NCI-H1436 treated with DMSO at 0.1 percent for 48 hours (cell line): ENCODE measurements at places on chromosomes 5 and 9.

DNA sequence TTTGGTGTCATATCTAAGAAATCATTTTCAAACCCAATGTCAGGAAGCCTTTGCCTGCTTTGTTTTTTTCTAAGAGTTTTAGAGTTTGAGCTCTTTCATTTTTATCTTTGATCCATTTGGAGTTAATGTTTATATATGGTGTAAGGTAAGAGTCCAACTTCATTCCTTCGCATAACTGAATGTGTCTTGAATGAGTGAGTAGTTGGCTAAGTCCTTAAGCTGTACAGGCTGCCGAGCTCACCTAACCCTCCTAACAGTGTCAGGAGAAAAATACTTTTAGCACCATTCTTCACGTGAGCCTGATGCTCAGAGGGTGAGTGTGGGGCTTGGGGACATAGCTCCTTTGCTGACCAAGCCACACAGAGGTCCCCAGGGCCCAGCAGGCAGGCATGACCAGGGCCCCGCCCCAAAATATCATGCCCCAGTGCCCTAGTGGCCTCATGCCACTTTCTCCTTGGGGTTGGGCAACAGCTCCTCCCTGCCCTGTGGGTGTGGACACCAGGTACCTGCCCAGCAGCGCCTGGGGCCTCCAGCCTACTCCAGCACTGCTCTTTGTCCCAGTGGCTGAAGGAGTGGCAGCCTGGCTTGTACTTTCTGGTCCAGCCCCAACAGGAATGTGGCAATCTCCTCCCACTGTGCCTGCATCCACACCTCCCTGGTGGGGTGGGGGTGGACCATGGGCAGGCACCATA lies 17.2 kb downstream of the PPARGC1B start:
- DNase-seq: no peak

DNA sequence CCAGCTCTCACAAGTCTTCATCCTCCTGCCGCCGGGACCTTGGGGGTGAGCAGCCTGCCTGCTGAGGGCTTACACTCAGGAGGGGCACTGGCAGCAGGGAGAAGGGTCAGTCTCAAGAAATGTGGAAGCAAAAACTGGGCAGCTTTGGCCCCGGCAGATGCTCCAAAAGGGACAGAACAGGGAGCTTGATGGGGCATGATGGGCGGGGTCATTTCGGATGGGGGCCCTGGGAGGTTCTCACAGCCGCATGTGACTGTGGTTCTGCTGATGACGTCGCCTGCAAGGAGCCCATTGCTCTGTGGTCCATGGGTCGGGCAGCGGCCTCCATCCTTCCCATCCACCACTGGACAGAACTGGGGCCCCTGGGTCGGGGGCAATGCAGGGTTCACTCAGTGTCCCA lies 76.6 kb downstream of the OLFM1 start:
- DNase-seq: no peak

GRCh38 chr9:75666856-75667554 lies 223.5 kb upstream of the PCSK5 start:
- DNase-seq: no peak

DNA sequence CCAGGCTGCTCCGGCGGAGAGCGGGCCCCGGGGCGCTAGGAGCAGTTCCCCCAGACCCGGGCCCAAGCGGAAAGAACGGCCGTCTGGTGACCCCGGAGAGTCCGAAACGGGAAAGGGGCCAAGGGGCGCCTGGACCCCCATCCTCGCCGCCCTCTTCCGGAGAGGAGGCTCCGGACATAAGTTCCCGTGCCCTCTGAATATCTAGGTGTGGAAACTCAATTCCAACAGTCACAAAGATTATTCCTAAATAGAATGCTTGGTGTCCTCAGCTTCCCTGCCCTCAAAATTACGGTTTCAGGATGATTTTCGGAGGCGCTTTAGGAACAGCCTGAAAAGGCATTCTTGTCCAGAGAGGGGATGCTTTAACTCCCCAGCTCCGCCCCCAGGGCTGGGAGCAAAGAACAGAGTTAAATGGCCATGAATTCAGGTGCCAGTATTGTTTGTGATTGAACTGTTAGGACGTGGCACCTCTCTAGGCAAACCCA lies 681 bp upstream of the LHFPL2 start:
- no peak for DNase-seq

- no peak for DNase-seq
These were observed 8.4 kb upstream of the RGS3 start for GRCh38 chr9:113454914-113455761.

DNA sequence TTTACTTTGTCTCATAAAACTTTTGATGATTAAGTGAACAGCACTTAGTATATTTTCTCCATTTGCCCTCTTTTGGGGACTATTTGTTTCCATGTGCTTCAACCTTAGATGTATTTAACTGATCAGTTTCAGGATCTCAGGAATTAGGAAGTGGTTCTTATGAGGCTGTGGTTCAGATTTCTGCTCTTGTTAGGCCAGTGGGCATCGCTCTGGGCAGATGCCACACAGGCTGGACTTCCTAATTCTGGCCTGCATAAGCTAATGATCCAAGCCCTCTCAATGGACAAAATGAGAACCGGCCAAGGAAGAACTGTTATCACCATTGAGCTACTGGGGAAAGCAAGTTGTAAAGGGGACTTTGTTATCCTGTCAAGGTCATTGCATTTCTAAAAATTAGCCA lies 6.9 kb downstream of the ARHGAP26 start:
- DNase-seq: no peak

- no peak for DNase-seq
These were observed 27.5 kb downstream of the ERP44 start for GRCh38 chr9:100071271-100071670.

- DNase-seq: no peak
These were observed 88.8 kb downstream of the NSUN2 start for GRCh38 chr5:6543830-6544560.

- no peak for DNase-seq
These were observed 342.8 kb downstream of the EBF1 start for GRCh38 chr5:158756871-158757270.

DNA sequence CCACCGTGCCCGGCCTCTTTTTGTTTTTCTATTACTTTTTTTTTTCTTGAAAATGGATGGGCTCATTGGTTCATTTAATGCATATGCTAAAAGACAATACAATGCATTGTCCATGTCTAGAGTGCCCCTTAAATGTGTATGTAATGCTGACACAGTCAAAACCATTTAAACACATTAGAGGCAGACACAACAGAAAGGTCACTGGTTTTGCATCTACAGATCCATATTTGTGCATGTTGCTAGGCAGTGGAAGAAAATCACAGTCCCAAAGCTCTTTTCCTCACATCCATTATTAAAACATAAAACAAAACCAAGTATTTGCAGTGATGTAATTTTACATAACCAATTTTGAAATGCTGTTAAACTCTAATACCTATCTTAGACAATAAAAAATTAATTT lies 389.0 kb downstream of the TAF11L14 start:
- DNase-seq: no peak

GRCh38 chr9:136686534-136686793 lies 793 bp downstream of the AGPAT2 start:
- no peak for DNase-seq

- DNase-seq: no peak
These were observed 18.4 kb upstream of the CDKN2AIPNL start for GRCh38 chr5:134430001-134430569.

GRCh38 chr9:136375096-136375495 lies 1.6 kb upstream of the CARD9 start:
- no peak for DNase-seq

DNA sequence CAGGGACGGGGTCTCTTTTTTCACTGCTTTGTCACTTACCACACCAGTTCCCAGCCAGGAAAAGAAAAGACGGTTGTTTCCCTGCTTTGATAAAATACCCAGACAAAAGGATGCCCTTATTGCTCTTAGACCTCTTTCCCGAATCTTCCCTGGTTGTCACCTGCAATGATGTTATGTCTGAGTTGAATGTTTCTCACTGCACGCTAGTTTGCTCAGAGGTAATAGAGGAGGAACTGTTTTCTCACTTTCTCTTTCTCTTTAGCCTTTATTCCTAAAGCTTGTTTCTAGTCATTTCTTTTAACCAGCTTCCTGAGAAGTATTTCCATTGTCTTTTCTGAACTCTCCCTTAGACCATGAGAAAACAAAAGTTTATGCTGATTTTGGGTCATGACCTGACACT lies 32.9 kb downstream of the ACER2 start:
- DNase-seq: no peak

GRCh38 chr9:86660146-86660943 lies 287.0 kb downstream of the GAS1 start:
- no peak for DNase-seq

DNA sequence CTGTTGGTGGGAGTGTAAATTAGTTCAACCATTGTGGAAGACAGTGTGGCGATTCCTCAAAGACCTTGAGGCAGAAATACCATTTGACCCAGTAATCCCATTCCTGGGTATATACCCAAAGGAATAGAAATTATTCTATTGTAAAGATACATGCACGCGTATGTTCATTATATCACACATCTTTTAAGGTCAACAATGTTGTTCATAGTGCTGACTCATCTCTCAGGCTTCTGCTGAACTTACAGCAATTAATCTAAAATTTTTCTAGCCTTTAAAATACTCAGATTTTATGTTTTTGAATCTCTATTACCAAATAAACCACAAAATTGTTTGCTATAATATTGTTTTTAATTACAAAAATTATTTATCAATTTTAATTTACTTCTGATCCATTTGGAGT lies 38.8 kb upstream of the ZNF618 start:
- DNase-seq: no peak

DNA sequence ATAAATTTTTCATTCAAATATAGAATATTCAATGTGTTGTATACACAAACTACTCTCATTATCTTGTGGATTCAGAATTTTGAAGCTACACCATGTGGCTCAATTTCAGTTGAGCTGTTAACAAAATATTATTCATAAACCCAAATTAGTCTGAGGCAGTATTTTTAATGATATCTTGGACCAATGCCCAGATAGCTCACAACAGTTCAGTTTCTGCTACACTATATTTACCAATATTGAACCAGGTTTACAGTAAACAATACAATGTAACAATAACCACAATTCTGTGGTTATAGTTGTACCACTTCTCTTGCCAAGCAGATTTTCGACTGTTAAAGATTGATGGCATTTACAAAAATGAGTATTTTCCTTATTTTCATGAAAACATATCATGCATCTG lies 99.9 kb downstream of the SSBP2 start:
- no peak for DNase-seq

DNA sequence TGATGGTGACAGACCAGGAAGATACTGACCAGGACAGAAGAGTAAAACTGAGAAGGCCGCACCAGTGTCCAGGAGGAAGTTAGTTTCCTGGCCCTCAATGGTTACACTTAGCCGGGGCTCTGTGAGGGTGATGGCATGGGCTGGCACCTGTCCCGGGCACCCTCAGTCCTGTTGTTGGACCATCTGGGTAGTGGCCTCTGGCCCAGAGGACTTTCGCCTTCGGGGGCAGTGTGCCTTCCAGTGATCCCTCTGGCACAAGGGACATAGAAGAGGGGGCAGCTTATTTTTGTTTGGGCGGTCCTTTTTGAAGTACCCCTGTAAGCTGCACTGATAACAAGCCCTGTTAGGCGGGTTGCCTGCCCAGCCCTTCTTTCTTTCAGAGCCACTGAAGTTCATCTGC lies 1108.6 kb downstream of the TAF11L14 start:
- DNase-seq: no peak

DNA sequence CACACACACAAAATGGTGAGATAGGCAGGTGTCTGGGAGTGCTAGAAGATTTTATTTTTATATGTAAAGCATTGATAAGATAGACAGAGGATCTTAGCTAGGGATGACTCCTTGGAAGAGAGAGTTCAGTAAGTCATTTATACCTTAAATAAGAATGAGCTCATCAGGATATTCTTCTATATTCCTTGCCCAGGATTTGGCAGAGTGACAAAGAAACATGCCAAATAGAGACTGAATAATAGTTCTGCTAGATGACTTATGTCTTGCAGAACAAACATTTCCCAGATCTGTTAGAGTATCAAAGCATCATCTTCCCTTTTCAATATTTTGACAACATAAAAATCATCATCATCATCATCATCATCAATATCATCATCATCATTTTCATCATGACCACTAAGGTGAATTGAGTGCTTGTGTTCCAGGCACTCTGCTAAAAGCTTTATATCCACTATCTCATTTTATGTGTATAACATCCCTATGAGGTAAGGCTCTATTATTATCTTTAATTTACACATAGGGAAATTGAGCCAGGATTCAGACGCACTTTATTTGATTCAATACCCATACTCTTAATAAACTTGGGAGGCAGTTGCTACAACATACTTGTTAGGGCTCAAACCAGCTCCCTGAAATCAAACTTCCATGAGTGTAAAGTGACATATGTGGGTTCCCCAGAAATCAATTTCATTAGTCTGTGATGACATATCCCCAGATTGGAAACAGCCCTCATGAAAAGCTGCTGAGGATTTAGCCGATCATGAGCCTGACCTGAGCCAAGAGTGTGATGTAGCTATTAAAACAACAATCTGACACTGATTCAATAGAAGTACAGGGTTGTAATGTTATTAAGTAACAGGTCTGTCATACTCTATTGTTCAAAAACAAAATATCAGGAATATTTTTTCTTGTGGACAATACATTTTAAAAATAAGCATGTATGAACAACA lies 176.3 kb upstream of the SEMA6A start:
- no peak for DNase-seq

DNA sequence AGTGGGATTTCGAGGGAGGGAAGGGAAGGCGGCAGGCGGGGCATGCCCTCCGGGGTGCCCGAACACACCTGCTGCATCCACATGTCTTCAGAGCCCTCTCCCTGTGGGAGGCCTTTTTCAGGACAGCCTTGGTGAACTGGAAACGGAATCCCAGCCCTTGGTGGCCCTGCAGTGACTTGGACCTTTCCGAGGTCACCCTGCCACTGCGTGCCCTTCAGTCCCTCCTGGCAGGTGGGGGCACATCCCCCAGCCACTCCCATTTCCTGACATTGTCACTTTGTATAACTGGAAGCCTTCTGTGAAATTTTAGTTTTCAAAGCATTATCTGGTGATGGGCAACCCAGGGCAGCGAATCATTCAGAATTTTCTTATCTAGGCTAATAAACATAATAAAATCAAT lies 11.0 kb upstream of the AHRR start:
- no peak for DNase-seq

DNA sequence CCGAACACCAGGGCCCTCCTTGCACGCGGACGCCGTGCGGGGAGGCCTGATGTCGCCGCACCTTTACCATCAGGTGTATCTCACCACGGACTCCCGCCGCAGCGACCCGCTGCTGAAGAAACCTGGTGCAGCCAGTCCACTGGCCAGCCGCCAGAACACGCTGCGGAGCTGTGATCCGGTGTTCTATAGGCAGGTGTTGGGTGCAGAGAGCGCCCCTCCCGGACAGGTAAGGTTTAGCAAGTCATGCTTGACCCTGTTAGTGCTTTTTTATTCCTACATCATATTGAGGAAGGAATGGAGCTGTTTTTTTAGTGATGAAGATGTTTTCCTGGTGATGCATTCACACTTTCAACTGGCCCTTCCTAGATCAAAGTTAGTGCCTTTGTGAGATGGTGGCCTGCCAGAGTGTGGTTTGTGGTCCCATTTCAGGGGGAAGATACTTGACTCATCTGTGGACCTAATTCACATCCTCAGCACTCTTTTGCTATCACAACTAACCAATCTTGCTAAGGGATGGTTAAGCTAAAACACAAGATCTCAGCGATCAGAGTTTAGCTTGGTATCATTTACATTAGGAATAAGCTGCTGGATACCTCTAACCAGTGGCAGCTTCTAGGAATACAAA lies 2.7 kb downstream of the PCDHGC3 start:
- no peak for DNase-seq

- no peak for DNase-seq
These were observed 322.0 kb downstream of the NTRK2 start for GRCh38 chr9:84991514-84991870.

GRCh38 chr5:117201001-117201400 lies 626.4 kb upstream of the SEMA6A start:
- DNase-seq: no peak
